ENCODE measurements at places on chromosomes 5 and 9.

- DNase-seq: no peak
Measured at GRCh38 chr9:133918111-133918813, 73.9 kb downstream of the VAV2 start.

- no peak for DNase-seq
Measured at GRCh38 chr5:1814183-1815020, 13.2 kb downstream of the NDUFS6 start.

GRCh38 chr9:76231001-76231400 is 163.2 kb downstream of the RFK start:
- peak; percentile 6 for DNase-seq

DNA sequence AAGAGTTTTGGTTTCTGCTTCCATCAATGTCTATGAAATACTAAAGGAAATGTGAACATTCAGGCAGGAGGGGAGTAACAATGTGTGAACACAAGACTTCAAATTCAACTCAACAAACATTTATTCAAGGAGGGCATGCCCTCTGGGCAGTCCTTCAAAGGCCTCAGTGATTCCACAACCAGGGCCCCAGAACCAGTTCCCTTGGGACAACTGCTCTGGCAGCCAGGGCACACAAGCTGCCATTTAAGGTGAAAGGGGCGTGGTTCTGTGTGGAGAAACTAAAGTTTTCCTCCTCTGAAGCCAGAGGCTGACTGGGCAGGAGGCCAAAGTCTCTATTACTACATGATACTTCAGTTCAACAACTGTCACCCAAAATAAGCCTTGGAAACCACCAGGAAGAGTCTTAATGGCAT is 3.2 kb downstream of the RBM18 start:
- peak; percentile 72 for DNase-seq

GRCh38 chr5:29077451-29077850 is 2039.1 kb upstream of the CDH9 start:
- no peak for DNase-seq

- no peak for DNase-seq
Measured at GRCh38 chr5:37811866-37812265, 28.0 kb downstream of the GDNF start.

DNA sequence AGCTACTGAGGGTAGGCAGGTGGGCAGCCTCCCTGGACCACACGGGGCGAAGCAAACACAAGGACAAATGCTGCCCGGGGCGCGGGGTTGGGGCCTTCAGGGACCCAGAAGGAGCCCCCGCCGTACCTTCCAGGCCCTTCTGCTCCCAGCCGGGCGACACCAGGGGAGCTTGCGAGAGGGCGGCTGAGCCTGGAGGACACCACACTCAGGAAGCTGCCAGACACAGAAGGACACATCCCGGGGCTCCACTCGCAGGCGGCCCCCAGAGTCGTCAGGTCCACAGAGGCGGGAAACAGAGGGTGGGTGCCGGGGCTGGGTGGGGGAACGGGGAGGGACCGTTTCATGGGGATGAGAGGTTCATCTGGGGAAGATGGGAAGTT is 58.5 kb upstream of the UBAC1 start:
- no peak for DNase-seq

DNA sequence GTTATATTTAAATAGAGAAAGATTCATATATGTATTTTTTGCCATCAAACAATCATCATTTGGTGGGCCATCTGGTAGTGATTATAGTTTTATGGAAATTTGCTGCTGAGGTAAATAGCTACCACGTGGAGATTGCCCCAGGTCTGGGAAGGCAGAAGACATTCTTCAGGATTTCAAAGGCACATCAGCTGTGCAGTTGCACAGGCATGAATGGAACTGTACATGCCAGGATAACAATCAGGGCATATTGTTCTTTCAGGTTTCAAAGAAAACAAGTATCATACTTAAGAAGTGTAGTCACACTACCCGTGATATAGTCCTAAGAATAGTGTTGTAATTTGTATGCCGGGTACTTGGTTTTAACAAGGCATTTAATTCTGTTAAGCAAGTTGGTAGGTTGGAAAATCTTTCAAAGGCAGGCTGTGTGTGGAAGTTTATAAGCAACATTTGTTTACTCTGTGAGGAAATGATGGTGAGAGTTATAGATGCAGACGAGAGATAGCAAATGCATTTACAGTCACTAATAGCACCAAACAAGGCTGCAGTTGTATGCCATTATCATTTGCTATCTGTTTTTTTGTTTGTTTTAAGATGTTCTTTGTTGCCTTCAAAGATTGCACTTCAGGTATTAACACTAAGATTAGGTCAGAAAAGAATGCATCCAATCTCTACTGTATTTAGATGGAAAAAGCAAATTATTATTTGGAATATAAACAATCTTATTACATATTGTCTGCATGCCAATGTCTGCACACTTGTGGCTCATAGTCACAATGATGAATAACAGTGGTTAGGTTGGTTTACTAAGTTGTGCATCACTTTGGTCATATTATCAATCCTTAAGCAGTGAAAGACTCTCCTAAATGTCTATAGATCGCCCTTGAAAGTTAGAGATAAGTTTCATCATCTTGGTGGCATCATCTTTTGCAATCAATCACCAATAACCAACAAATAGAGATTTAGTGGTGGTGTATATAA is 55.3 kb downstream of the RPS23 start:
- no peak for DNase-seq

GRCh38 chr9:108835831-108836230 is 20.0 kb downstream of the ACTL7B start:
- DNase-seq: no peak

- DNase-seq: peak; percentile 67
Measured at GRCh38 chr5:153623751-153624450, 133.4 kb downstream of the GRIA1 start.

- peak; percentile 88 for DNase-seq
Measured at GRCh38 chr5:78359831-78360673, at the start of gene SCAMP1. Gene SCAMP1 (plus strand): TSS chr5:78360617. CDS start chr5:78360672, 55 bp downstream.

DNA sequence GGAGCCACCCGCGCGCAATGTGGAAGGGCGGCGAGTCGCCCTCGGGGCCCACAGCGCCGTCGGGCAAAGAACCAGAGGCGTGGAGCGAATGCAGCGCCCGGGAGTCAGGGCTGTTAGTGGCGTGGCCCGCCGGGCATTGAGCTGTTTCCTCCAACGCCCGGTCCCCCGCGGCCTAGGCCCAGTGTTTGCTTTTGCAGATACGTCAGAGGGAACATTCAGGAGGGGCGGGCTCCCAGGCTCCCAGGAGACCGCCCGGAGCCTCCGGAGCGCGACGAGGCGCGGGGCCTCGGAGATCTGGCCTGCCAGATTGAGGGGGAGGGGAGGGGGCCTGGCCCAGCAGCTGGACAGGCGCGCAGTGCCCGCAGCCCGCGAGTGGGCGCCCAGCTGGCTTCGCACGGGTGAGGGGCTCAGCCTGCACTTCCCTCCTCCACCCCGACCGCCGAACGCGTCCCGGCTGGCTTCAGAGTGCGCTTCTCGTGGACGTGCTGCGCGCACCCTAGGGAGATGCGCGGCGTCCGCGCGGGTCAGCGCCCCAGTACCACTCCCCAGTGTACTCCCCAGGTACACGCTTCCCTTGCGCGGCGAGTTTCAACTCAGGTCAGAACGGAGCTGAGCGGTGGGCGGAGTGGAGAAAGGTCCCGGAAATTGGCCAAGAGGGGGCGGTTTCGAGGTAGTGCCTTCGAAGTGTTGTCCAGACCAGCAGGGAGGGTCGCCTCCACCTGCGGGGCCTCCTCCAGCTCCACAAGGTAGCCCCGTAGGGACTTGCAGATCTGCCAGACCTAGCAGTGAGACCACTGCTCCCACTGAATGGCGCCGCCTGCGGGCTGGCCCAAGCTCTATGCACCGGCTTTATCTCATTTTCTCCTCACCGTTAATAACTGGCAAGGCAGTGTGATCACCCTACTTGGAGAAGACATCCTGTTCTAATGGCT is 130.4 kb downstream of the TMEM174 start:
- DNase-seq: no peak

DNA sequence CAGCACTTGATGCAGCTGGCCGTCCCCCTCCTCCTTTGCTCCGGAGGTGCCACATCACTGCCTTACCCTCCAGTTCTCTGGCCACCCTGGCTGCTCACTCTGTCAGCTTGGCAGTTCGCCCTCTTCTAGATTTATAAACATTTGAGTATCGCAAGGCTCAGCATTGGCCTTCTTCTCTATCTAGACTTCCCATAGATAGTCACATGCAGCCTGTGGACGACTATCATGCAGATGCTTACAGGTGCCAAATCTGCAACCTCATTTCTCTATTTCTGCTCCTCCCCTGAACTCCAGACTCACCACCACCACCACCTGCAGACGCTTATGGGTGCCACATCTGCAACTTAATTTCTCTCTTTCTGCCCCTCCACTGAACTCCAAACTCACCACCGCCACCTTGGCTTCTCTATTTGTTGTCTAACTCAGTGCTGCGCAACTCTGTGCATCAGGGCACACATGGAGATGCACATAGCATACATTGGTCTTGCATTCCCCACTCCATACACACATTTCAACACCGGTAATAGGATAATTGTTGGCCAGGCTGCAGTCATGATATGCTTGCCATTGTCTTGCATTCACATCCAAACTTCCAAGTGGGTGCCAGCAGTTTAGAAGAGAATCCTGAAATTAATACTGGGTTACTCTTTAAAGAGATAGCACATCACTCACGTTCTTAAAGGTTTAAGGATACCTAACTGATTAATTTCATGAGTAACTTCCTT is 1.9 kb upstream of the DAP start:
- no peak for DNase-seq

All from fibroblast of mammary gland (primary cell).